ENCODE measurements at places on chromosomes 16 and 17.

- DNase-seq, result no peak
Measured at GRCh38 chr17:33972763-33973162, 282.3 kb upstream of the CCL2 start.

DNA sequence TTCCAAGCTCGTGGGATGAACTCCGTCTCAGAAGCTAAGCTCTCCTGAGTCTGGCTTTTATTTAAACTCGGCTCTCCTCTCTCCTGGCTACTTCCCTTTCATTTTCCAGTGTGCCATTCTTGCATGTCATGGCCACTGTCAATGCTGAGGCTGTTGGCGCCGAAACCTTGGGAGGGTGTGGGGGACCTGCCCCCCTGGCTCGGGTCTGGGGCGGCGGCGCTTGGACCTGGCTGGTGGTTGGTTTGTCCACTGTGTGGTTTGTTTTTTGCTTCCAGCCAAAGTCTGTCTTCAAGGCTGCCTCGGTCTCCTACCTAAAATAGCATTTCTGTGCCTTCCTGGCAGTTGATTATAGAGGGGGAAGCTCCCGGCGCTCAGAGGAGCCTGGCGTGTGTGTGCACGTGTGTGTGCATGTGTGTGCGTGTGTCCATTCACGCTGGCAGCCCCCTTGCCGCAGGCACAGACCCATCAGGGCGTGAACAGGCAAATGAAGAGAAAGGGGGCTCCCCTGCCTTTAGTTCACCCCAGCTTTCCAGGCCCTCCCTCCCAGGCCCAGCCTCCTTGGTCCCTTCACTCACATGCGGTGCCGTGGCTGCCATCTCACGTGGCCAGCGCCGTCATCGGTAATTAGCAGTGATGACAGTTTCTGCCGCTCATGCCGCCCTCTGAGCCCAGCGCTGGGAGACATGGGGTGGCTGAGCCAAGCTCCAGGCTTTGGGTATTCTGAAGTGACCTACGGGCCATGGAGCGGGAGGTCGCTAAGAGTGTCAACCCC, 179.9 kb downstream of the SEC14L1 start:
- DNase-seq, result no peak

- no peak for DNase-seq
Measured at GRCh38 chr17:32317353-32317752, 24.6 kb downstream of the C17orf75 start.

GRCh38 chr17:30921544-30922196, at the start of gene ADAP2:
Gene ADAP2 (plus strand): TSS chr17:30921945. CDS start chr17:30922015, 70 bp downstream.
- no peak for DNase-seq

GRCh38 chr17:17782523-17783115, 54.2 kb downstream of the SREBF1 start:
- no peak for DNase-seq

DNA sequence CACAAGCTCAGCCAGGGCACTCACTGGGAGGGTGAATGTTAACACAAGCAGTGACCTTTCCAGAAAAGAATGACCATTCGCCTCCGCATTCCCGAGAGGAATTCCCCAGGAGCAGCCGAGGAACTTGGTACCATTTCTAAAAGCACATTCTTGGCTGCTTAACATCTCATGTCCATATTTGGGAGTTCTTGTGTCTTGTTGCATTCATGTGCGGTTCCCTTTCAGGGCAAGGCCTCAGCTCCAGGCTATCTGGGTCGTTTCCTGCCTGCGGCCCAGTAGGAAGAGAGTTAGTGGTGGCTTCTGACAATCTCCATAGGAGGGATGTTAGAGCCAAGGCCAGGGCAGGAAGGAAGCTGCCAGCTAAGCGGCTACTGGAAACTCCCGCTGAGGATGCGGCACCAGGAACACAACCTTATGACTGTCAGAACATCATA, 27.8 kb upstream of the MEAK7 start:
- DNase-seq, result no peak

DNA sequence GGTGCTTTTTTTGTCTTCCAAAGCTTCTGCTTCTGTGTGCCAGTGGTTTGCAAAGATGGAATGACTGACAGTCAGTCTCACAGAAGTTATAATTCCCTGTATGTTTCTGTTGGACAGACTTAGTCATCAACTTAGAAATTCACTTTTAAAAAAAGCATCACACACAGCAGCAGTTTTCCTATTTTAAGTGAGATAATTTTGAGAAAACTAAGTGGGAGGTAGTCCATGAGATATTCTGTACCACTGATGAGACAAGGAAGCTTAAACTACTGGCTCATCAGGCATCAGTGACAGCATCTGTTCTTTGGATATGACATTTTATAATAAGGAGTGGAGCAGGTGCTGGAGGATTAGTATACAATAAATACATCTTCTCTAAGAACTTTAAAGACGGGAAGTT, 20.0 kb downstream of the CNP start:
- no peak for DNase-seq

- DNase-seq, result no peak
Measured at GRCh38 chr17:73470316-73470826, 158.6 kb upstream of the CDC42EP4 start.
